DMS79 treated with DMSO at 0.1 percent for 48 hours (cell line): ENCODE measurements at places on chromosomes 11 and 22.

DNA sequence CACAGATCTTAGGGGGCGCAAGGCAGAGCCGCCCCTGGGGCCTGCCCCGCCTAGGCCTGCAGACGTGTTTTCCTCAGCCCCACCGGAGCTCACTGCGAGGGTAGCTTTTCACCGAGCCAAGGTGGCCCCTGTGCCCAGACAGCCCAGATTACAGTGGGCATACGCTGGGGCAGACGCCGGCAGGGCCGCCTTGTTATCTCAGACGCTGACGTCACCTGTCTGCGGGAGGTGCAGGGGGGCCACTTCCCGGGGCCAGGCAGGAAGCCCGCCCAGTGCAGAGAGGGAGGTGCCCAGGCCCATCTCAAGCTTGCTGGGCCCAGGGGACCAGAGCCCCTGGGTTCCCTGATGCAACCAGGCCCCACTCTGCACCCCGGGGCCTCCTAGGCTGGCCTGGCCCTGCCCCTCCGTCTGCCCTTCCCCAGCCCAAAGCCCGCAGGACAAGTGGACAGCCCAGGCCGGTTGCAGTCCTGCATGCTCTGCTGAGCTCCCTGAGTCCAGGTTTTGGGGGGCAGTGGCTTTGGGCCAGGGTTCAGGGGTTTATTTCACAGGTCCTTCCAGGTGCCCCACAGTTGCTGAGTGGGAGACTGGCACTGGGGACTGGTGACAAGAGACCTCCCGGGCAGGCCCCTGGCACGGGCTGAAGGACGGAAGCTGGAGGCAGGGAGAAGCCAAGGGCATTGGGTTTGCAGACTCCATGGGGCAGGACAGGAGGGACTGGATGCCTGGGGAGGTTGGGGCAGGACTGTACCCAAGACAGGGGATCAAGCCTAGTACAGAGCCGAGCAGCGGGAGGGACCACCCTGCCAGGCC is 38.6 kb downstream of the IGF2 start:
- no peak for DNase-seq

DNA sequence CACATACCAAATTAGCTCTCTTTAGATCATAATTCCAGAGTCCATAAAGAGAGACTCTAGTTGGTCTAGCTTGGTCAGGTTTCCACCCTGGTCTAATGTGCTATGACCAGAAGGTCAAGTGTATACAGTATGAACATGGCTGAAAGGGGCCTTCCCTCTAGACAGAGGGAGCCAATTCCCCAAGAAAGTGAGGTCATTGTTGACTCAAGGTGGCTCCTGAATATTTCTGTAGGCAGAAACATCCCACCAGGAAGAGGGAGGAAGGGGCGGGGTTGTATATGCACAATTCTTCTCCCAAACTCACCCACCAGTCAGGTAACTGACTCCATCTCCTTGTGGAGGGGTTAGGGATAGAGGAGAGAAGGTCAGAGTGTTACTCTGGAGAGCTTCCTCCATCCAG is 281.8 kb upstream of the PLET1 start:
- no peak for DNase-seq

GRCh38 chr22:33864723-33865130 is 55.5 kb downstream of the LARGE1 start:
- DNase-seq, result no peak

- no peak for DNase-seq
Observed at GRCh38 chr22:39962071-39962470, 1.9 kb downstream of the TMA7B start.

- DNase-seq, result no peak
Observed at GRCh38 chr11:36363361-36364268, 67.5 kb downstream of the PRR5L start.

GRCh38 chr11:17403980-17404759 is 15.7 kb upstream of the KCNJ11 start:
- DNase-seq, result peak; percentile 27
